Renal pelvis (tissue), 12 donors: ENCODE measurements at places on chromosomes 13 and 19. TPM values are rescaled to one million over a fixed set of nuclear protein-coding genes. Genes with fewer than 3 reads are reported as not detected.

DNA sequence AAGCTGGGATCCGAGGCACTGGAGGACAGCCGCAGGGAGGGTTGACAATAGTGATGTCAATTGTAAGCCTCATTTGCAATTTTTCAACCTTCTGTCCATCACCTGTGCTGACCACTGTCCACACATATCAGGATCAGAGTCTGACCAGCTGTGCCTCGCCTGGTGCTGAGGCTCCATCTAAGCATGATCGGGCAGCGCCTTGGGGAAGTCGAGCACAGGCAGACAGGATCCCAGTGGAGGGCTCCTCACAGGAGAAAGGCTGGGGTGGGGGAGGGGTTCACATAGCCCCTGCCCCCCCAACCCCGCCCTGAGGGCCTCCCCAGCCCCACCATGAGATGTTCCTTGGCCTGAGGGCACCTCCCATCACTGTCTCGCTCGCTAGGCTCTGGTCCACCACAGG, 60.3 kb downstream of the RAB20 start:
- DNase-seq = no peak

DNA sequence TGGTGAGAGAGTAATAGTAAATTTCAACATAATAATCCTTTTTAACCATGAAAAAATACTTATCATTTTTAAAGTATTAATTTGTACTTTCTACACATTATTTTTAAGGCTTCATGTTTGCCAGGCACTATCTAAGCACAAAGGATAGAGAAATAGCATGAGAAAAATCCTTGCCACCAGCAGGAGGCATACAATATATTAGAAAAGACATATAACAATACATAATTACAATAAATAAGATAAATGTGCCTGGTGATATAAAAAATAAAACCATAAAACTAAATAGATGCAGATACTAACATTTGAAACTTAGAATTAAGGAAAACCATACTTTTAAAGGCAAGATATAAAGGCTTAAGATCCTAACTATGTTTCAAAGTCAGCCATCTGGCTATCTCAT, 1256.4 kb downstream of the DIAPH3 start:
- DNase-seq = no peak

DNA sequence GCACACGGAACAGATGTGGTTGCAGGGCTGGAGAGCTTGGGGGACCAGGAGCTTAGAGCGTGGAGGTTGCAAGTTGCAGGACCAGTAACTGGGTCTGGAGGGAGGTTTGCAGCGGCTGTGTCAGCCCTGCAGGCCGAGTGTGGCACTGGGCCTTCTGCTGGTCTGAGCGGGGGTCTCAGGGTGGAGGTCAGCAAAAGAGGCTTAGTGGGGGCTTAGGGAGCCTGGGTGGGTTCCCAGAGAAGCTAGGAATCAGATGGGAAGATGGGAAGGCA, 5.8 kb upstream of the HCN2 start:
- DNase-seq = no peak

DNA sequence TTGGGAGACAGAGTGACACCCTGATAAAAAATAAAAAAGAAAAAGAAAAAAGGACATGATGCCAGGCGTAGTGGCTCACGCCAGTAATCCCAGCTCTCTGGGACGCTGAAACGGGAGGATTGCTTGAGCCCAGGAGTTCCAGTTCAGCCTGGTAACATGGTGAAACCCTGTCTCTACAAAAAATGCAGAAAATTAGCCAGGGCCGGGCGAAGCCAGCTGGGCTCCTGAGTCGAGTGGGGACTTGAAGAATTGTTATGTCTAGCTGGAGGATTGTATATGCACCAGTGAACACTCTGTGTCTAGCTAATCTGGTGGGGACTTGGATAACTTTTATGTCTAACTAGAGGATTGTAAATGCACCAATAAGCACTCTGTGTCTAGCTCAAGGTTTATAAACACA, 32.3 kb downstream of the TMPRSS9 start:
- no peak for DNase-seq

GRCh38 chr19:17553256-17553655, 2.2 kb upstream of the COLGALT1 start:
- peak; percentile 34 for DNase-seq

GRCh38 chr13:42525035-42525504, 48.9 kb upstream of the TNFSF11 start:
- no peak for DNase-seq

DNA sequence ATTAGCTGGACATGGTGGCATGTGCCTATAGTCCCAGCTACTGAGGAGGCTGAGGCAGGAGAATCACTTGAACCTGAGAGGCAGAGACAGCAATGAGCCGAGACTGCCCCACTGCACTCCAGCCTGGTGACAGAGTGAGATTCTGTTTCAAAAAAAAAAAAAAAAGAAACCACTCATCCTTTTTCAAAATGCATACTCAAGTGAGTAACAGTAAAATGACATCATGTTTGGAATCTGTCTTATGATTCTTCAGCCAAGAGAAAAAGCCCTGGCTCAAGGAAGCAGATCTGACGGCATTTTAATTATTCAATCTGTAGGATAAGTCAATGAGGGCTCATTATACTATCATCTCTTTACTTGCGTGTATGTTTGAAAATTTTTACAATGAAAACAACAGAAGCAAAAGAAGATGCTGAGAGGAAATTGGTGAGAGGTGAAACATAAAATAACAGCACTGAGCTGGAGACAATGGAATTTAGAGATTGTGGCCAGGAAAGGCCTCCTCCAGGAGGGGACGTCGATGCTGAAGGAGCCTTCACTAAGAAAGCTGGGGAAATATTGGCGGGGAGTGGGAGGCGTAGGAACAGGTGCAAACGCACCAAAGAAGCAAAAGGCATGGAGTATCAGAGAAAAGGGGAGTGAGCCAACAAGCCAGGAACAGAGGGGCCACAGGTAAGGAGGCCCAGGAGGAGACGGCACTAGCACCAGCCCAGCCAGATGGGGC, 12.9 kb upstream of the CCNE1 start:
- DNase-seq = no peak

The ACP4 gene
- polyA plus RNA-seq = not detected

The LGALS7B gene
- 3.2 TPM for polyA plus RNA-seq

The PABPC3 gene
- 0.83 TPM for polyA plus RNA-seq

The RSPH6A gene
- polyA plus RNA-seq = not detected

The PRODH2 gene
- polyA plus RNA-seq = 41.4 TPM

The ZNF14 gene
- polyA plus RNA-seq = 12.5 TPM

The GPC6 gene
- 54.9 TPM for polyA plus RNA-seq
